ENCODE measurements at places on chromosomes 5 and 9.

GRCh38 chr9:130599625-130600024 is 20.2 kb downstream of the FUBP3 start:
- no peak for DNase-seq

DNA sequence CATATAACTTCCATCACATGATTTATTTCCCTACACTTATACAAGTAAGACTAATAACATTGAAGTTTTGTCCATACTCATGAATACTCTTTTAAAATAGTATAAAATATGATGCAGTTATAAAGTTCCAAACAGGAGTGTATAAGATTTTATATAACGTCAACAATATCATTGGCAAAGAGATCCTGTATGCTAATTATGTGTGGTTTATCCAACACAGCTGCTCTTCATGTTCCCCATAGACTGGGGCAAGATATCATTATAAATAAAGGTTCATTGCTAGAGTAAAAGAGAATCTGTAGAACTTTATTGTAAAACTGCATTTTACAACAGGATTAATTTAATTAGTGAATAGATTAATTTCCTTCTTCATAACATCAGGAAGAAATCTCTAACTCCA is 16.9 kb downstream of the CDH9 start:
- no peak for DNase-seq

GRCh38 chr5:106833517-106833916 is 837.2 kb downstream of the EFNA5 start:
- DNase-seq: no peak

- no peak for DNase-seq
Observed at GRCh38 chr9:21491756-21492155, 9.6 kb upstream of the IFNE start.

GRCh38 chr9:132731230-132731629 is 61.0 kb downstream of the GTF3C4 start:
- DNase-seq: no peak

GRCh38 chr5:12246036-12246435 is 341.8 kb upstream of the CTNND2 start:
- no peak for DNase-seq

DNA sequence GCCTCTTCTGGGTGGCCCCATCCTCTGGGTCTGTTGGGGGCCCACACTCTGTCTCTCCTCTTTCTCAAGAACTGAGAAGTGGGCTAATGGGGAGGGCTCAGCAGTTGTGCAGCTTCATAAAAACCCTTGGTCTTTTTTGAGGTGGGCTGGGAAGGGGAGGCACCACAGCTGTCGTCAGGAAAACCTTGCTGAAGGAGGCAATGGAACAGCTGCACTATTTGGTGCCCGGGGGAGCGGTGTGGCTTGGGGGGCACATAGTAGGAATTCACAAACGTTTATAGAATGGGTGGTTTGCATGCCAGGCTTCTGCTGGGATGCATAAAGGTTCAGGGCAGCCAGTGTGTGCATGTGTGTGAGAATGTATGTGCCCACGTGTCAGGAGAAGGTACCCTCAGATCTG is 3.2 kb upstream of the IER5L start:
- no peak for DNase-seq

- no peak for DNase-seq
Observed at GRCh38 chr5:67153292-67153691, 43.3 kb downstream of the CD180 start.

- DNase-seq: no peak
Observed at GRCh38 chr5:65021527-65022226, 252.9 kb downstream of the CWC27 start.

- DNase-seq: no peak
Observed at GRCh38 chr9:98970532-98971041, 26.9 kb downstream of the COL15A1 start.

DNA sequence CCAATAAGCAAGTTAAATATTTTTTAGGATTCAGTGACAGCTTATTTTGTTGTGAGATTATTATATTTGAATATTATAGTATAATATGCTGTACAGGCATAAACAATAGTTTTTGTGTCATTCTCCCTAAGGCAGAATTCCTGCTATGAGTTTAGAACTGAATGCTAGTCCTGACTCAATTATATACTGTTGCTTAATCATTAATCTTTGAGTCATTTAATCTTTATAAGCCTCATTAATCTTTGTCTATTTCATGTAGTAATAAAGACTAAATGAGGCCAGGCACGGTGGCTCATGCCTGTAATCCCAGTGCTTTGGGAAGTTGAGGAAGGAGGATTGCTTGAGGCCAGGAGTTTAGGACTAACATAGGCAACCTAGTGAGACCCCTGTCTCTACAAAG is 3.6 kb upstream of the DCP2 start:
- DNase-seq: no peak

GRCh38 chr9:36093384-36093783 is 43.1 kb upstream of the GLIPR2 start:
- no peak for DNase-seq

DNA sequence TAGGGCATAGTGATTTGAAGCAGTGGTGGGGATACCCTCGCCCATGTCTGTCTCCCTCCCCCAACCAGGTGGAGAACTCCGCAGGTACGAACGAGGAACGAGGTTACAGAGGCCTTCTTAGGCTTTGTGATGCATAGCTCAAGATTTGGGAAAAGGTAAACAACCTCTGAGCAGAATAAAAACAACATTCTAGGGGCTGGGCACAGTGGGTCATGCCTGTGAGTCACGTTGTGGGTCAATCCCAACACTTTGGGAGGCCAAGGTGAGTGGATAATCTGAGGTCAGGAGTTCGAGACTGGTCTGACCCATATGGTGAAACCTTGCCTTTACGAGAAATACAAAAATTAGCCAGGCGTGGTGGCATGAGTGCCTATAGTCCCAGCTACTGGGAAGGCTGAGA is 3.6 kb upstream of the LCP2 start:
- no peak for DNase-seq

DNA sequence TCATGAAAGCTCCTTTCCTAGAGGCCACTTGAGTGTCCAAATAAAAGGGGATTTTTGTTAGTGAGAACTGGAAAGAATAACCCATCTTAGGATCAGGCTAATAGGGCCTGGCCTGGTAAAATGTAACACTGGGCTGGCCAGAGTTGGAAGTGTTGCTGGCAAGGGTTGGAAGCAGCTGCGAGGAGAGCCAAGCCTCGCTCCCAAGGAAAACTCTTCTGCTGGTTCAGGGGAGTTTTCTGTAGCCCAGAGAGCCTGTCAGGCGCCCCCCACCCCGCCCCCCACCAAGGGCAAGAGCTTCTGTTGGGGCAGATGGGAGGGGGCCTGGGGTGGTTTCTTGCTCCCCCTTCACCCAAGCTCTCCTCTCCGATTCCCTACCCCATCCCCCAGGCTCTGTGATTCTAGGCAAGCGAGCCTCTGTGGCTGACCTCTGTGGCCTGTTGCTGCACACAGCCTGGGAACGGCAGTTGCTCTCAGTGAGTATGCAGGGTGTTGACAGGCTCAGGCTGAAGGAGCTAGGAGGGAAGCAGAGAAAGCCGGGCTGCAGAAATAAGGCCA is 547.8 kb downstream of the CCDC171 start:
- DNase-seq: no peak

GRCh38 chr5:11334404-11334803 is 569.8 kb downstream of the CTNND2 start:
- no peak for DNase-seq

GRCh38 chr9:108043585-108043984 is 554.0 kb upstream of the KLF4 start:
- DNase-seq: no peak

- DNase-seq: peak; percentile 21
Observed at GRCh38 chr9:125650271-125650737, 56.7 kb downstream of the MAPKAP1 start.

- DNase-seq: no peak
Observed at GRCh38 chr5:2353211-2353610, 398.3 kb downstream of the IRX2 start.

- DNase-seq: no peak
Observed at GRCh38 chr9:136610426-136610825, 52.3 kb upstream of the EGFL7 start.

- DNase-seq: peak; percentile 67
Observed at GRCh38 chr5:142826741-142827492, 56.7 kb downstream of the ARHGAP26 start.

GRCh38 chr5:26843677-26844076 is 194.7 kb downstream of the CDH9 start:
- no peak for DNase-seq

Data from kidney epithelial cell (primary cell).